Vagina (tissue), 2 donors: ENCODE measurements at places on chromosomes 12 and 14.

GRCh38 chr12:68461645-68462044 lies 129.5 kb upstream of the MDM1 start:
- DNase-seq: no peak

DNA sequence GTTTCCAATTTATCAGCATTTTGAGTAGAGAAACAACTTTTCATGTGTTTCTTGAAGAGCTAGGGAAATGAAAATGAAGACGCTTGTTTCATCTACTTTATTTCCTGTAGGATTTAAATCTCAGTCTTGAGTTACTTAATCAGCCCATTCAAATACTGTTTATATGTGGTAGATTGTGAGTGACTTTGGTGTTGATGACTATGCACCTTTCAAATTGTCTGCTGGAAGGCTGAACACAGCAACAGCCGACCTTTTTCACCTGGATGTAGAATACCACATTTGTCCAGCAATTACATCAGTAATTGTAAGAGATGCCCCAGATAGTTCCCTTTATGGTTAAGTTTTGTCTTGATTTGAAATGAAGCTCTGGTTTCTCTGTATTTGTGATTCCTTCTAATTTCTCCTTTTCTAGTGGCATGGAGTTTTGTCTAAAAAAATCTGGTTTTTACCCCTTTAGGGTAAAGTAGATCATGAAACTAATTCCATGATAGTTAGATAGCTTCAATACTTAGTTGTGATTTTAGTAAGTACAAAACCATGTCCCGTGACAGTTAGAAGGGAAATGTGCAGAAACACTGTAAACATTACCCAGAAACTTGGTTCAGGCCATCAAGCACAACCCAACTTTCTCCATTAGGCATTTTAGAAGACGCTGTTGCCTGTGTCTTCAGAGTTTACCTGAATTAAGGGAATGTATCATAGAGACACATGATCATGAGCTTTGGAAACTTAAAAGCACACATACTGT lies 165.0 kb downstream of the SRGAP1 start:
- no peak for DNase-seq

GRCh38 chr14:51228890-51229289 lies 11.2 kb upstream of the TMX1 start:
- DNase-seq: no peak

DNA sequence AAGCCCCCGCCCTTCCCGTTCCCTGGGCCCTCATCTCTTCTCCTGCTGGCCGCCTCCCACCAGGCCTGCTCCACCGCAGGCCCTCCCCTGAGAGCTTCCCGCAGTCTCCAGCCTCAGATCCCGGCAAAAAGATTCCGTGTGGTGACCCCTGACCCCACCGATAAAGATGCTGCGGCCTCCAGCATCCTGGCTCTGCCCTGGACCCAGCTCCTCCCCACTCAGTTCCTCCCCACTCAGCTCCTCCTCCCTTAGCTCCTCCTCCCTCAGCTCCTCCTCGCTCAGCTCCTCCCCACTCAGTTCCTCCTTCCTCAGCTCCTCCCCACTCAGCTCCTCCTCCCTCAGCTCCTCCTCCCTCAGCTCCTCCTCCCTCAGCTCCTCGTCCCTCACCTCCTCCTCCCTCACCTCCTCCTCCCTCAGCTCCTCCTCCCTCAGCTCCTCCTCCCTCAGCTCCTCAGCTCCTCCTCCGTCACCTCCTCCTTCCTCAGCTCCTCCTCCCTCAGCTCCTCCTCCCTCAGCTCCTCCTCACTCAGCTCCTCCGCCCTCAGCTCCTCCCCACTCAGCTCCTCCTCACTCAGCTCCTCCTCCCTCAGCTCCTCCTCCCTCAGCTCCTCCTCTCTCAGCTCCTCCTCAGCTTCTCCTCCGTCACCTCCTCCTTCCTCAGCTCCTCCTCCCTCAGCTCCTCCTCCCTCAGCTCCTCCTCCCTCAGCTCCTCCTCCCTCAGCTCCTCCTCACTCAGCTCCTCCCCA lies 17.0 kb downstream of the NOC4L start:
- no peak for DNase-seq

DNA sequence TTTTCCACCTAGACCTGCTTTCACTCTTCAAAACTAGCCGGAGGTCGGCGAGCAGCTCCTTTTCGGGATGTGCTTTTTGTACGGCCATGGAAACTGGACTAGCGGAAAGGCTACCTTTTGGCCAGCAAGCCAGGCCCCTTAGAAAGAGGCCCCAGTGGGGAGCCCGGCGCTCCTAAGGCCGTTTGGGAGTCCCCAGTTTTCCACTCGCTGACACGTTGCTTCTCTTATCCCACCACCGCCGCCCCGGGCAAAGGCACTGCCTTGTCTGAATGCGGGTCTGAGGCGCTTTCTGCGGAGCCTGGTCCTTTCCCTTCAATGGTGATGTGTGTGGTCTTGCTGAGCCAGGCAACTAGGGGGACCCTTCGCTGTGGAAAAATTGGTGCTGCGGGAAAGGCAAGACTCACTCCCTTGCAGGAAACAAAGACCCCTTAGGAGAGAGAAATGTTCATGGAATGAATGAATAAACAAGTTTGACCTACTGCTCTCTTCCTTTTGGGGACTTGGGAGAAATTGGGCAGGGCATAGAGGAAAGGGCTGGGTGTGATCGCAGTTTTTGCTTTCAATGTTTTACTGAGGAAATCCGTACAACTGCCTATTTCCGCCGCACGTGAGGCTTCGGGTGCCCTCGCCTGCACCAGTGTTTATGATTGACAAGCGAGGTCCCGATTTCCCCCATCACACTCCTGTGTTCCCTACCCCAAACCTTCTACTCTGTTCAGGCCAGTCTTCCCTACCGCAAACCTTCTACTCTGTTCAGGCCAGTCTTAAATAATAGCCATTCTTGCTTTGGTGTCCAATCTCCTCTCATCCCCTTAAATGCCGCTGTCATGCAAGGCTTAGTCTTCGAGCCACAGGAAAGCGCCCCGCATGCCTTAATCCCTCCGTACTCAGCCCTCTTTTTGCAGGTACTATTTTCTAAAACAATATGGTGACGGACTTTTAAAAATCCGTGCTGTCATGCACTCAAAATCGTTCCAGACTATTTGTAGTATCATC lies 1.0 kb upstream of the SLC38A2 start:
- no peak for DNase-seq

GRCh38 chr12:42143452-42144157 lies 1.1 kb downstream of the GXYLT1 start:
- DNase-seq: no peak

GRCh38 chr12:51942501-51943000 lies 8.9 kb upstream of the ACVR1B start:
- DNase-seq: no peak

- DNase-seq: no peak
These were observed 72.2 kb downstream of the NOC4L start for GRCh38 chr12:132216354-132216987.

- DNase-seq: no peak
These were observed 12.3 kb downstream of the CHST11 start for GRCh38 chr12:104469066-104469465.

DNA sequence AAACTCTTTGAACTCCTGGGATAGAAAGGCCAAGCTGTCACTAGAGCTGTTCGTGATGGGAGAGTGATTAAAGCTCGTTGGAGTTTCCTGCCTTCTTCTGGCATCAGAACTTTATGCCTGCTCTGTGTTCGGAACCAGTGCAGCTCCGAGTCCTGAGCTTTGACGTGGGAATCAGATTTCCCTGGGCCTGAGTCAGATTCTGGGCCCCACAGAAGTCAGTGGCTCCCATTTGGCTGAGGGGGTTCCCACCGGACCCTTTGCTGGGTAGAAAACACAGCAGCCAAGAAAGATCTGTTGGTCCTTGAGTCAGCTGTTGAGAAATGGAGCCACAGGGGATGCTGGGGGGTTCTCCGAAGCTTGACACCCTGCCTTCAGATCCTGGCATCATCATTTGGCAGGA lies 238.0 kb downstream of the CHST11 start:
- DNase-seq: no peak

DNA sequence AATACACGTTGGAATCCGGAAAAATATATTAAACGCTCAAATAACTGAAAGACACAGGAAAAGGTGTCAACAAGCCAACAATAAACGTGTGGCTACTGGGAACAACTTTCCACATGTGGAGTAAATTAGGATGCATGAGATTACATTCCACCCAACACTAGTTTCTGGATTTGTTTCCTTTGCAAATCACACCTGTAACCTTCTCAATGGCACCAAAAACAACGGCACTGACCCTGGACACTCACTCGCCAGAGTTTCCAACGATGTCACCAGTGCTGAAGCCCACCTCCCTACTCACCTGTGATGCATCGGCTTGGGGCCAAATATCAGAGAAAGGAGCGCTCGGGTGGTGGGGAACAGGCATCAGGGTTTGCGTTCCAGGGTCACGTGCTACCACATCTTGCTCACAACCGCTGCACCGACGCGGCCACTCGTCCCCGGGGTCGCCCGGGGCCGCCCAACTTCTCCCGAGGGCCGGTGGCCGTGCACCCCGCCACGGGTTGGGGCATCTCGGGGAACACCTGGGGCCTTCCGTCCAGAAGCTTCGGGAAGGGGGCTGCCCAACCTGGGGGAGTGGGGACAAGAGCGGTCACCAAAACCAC lies 629 bp downstream of the PRDM4 start:
- DNase-seq: no peak

- no peak for DNase-seq
These were observed 21.4 kb upstream of the CLEC2D start for GRCh38 chr12:9647825-9648700.

GRCh38 chr14:81137316-81137715 lies 83.4 kb downstream of the GTF2A1 start:
- no peak for DNase-seq

DNA sequence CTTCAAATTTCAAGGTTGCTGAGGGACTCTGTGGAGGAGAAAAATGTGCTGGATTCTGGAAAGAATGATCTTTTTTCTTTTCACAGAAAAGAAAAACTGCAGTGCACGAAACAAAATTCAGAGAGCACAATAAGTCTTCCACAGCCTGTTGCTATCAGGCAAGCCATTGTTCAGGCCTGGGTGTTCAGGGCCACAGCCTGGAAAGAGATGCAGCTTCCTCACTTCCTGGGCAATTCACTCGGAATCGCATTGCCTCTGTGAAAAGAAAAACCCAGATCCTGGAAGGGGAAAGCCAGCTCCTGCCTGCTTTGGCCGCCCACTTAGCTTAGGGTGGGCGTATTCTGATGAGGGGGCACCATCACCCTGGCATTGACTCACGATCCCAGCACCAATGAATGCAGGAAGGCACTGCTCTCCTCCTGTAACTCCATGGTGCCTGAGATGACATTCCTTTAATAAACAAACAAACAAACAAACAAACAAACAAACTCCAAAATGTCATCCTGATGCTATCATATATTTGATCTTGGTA lies 863.9 kb downstream of the BCL11B start:
- DNase-seq: no peak

DNA sequence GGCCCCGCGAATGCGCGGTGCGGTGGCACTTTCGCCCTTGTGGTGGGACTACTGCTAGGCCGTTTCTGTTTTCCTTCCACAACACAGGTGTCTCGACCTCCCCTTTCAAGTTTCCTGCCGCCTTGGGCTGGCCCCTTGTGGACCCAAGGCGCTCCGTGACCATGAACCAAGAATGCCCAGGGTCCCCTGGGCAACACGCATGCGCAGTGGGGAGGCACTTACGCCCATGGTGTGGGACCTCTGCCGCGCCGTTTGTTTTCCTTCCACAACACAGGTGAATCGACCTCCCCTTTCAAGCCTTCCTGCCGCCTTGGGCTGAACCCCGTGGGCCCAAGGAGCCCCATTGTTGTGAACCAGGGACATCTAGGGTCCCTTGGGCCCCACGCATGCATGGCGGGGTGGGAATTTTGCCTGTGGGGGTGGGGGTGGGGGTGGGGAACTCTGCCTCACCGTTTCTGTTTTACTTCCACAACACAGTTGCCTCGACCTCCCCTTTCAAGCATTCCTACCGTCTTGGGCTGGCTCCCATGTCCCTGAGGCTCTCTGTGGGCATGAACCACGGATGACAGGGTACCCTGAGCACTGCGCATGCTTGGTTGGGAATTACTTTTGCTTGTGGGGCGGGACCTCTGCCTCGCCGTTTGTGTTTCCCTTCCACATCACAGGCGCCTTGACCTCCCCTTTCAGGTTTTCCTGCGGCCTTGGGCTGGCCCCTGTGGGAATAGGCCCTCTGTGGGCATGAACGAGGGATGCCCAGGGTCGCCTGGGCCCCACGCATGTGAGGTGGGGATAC lies 355.1 kb downstream of the ALG10 start:
- no peak for DNase-seq

- DNase-seq: no peak
These were observed 210.7 kb upstream of the PWP1 start for GRCh38 chr12:107474639-107475539.

GRCh38 chr14:54929556-54929955 lies 26.9 kb upstream of the GCH1 start:
- no peak for DNase-seq

DNA sequence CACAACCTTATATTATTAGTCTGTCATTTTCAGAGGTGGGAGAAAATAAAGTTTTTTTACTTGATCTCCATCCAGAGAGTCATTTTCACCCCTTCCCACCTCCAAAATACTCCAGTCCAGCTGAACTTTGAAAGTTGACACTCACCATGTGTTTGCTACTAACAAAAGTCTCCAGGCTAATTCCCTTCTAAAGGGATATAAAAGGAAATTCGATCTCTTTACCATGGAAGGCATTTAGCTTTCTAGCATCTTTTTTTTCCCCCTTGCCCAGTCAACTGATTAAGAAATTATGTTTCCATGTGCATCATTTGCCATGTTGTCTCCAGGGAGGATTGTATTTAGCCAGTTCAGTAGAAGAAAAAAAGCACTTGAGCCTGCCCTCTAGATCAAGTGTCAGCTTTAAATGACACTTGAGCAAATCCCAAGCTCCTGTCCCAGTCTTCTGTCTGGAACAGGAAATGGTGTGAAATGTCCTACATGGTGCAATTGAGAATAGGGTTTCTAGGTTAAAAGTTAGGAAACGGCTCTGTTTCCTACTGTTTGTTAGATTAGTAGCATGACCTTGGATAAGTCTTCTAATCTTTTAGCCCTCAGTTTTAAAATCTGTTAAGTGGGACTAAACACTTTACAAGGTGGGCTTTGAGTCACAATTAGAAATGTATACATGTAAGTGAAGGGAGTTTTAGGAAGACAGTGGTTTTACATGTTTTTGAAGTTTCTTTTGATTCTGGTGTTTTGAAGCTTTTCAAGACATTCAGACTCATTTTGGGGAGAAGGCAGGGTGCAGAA lies 67.2 kb downstream of the GNS start:
- DNase-seq: no peak

- no peak for DNase-seq
These were observed 190.0 kb downstream of the EMP1 start for GRCh38 chr12:13386323-13387039.

GRCh38 chr12:43349863-43350262 lies 202.1 kb downstream of the ADAMTS20 start:
- no peak for DNase-seq

DNA sequence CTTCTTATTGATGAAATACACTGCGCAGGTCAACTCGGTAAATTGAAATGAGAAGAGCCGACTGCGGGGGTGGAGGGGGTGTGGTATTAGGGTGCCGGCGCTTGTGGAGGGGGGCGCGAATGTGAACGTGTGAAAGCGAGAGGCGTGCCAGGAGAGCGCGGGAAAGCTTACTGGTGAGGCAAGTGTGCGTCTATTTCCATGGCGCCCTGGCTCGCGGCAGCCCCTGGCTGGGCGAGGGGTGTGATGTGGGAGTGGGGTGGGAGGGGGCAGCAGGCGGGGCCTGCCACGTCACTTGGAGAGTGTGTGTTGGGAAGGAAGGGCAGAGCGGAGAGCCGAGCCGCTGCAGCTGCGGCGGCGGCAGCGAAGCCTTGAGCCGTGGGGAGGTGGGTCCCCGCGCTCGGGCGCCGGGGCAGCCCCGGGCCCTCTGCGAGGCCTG lies 88.8 kb downstream of the GALNT8 start:
- no peak for DNase-seq

- DNase-seq: no peak
These were observed 127.2 kb downstream of the RIMBP2 start for GRCh38 chr12:130588696-130589539.

GRCh38 chr12:62426089-62426488 lies 40.5 kb upstream of the MON2 start:
- DNase-seq: no peak
